ENCODE measurements at places on chromosomes 4 and X. TPM values are rescaled to one million over a fixed set of nuclear protein-coding genes. Genes with fewer than 3 reads are reported as not detected.

GAGE12H gene
- polyA plus RNA-seq: not detected

- DNase-seq: no peak
Observed at GRCh38 chr4:67071641-67072040, 473.7 kb downstream of the CENPC start.

MAGEA2B gene
- polyA plus RNA-seq: not detected

DNA sequence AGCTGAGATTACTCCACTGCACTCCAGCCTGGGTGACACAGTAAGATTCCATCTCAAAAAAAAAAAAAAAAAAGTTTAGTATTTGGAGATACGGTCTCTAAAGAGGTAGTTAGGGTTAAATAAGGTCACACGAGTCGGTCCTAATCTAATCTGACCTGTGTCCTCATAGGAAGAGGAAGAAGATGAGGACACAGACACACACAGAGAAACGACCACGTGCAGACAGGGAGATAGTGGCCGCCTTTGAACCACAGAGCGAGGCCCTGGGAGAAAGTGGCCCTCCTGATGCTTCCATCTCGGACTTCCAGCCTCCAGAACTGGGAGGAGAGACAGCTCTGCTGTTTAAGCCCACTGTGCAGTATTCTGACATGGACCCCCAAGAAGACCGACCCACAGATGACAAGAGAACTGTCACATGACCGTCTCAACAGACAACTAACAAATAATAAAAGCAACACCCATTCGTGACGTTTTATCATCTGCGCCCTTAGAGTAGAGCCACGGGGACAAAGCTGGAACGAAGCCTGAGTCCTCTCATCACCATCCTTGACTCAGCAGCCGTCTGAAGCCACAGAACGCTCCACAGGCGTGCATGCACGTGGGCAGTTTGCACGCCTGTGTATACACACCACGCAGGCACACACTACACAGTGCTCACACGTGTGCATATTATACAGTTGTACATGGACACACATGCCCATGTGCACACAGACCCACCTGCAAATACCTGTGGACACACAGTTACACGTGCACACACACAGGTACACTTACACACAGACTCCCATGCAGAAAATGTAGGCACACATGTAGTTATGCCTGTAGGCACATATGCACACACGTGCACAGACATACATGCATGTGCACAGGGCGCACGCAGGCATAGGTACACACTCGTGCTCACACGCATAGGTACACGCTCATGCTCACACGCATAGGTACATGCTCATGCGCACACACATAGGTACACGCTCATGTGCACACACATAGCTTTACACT is 51.7 kb downstream of the FAM53A start:
- no peak for DNase-seq

DNA sequence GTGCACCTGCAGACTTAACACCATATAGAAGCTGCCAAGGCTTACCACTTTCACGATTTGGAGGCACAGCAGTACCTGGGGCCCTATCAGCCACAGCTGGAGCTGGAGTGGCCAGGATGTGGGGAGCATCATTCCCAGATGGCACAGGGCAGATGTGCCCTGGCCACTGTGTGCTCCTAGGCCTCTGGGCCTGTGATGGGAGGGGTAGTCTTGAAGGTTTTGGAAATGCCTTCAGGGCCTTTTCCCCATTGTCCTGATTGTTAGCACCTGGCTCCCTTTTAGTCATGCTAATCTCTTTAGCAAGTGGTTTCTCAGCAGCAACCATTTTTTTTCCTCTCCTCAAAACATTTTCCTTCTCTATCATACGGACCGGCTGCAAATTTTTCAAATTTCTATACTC is 490.2 kb downstream of the RAB28 start:
- DNase-seq: no peak

DNA sequence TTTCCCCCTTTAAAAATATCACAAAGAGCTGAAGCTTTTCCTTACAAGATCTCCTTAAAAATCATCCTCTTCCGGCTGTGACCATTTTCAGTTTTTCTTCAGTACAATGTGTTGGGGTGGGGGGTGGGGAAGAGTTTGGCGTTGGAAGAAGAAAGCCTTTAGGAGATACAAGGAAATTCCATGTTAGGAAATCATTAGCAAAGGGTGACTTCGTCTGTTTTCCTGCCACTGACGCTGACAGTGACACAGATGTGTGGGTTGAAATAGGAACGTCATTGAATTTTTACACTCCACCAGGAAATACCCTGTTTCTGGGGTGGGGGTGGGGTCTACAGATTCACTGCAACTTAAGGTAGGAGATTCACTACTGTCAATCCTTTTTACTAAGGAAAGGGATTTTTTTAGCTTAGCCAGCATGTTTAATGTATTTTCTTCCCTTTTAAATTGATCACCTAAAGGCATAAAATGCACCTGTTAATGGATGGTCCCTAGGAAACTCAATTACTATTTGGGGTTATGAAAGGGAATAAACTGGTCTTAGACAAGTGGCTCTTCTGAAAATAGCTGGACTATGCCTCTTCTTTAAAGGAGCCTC is 3.9 kb downstream of the MAMLD1 start:
- no peak for DNase-seq

DNA sequence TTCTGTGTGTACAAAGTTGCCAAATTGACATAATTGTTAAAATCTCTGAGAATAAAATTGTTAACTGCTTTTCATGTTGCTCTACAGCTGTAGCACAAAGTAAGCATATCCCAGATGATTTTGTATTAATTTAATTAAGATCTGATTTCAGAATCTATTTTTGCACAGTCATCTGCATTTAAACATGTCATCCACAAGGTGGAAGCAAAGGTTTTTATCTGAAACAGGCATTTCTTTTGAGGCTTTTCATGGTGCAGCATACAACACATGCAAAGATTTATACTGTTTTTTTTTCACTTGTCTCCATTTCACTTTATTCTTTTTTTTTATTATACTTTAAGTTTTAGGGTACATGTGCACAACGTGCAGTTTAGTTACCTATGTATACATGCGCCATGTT is 51.2 kb downstream of the GC start:
- peak; percentile 14 for DNase-seq

DNA sequence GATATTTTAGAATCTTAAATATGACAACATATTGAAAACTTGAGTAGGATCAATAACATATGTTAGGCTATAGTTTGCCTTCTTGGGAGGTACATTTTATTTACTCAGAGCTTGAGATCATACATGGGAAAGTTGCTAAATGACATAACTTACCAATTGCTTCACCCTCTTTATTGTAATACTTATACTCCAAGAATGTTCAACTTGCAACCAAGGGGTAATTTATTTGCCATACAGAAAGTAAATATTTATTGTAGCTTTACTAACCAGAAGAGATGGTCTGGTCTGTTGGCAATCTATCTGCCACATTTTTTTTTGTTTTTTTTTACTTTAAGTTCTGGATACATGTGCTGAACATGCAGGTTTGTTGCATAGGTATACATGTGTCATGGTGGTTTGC is 426.6 kb downstream of the ARHGAP24 start:
- no peak for DNase-seq

- peak; percentile 61 for DNase-seq
Observed at GRCh38 chr4:78776079-78776728, at the start of gene BMP2K. Gene BMP2K (plus strand): TSS chr4:78776350. CDS start chr4:78776544, 194 bp downstream.

CA5B gene
- 8.0 TPM for polyA plus RNA-seq

DNA sequence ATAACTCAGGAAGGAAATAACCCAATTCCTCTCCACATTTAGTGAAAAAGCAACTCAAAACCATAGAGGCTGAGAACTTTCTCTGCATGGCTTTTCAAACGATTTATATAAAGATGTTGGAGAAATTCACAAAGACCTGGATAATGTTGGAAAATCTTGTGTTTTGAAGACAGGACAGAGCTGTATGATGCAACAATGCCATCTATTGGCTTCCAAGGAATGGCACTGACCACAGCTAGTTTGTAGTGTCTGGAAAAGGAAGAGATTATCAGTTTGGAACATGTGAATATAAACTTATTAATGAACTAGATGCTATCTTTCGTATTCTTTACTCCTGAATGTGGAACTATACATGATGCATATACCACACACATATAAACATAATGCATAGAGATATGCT is 503.6 kb downstream of the IL1RAPL1 start:
- no peak for DNase-seq

DNA sequence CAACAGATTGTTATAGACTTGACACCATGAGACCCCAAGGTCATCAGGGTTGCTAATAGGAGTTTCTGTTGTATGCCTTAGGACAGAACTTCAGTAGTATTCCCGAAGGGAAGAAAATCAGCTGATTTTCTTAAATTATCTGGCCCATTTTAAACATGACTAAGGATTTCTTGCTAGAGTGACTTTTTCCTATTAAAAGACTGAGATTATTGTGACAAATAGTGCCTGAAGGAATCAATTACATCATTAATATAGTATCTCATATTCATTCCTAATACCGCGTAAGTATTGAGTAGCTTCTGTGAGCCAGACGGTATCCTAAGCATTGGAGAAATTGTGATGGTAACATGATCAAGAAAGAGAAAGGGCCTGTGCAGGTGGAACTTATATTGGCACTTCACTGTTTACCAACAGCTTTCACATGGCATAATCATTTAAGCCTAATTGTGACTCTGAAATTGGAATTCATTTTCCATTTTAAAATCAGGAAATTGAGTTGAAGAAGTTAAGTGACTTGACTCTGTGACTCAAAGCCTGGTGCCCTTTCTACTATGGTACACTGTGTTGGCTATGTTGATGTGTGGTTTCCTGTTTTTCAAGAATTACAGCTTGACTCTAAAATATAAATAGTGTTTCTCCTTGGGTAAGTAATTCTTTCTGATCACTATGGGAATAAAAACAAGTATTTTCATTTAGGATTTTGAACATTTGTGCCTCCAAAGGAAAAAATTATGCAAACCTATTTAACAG is 4.1 kb downstream of the AFF1 start:
- DNase-seq: no peak

- no peak for DNase-seq
Observed at GRCh38 chrX:11423362-11423818, 130.2 kb downstream of the AMELX start.

GAGE1 gene
- polyA plus RNA-seq: not detected

SLIT2 gene
- 53.6 TPM for polyA plus RNA-seq

PASD1 gene
- not detected for polyA plus RNA-seq

PPP4R3C gene
- not detected for polyA plus RNA-seq

FABP2 gene
- 1.1 TPM for polyA plus RNA-seq

- no peak for DNase-seq
Observed at GRCh38 chr4:7708981-7709380, 230.7 kb downstream of the AFAP1 start.

RAB40AL gene
- 0.14 TPM for polyA plus RNA-seq

CENPU gene
- 31.3 TPM for polyA plus RNA-seq

DNA sequence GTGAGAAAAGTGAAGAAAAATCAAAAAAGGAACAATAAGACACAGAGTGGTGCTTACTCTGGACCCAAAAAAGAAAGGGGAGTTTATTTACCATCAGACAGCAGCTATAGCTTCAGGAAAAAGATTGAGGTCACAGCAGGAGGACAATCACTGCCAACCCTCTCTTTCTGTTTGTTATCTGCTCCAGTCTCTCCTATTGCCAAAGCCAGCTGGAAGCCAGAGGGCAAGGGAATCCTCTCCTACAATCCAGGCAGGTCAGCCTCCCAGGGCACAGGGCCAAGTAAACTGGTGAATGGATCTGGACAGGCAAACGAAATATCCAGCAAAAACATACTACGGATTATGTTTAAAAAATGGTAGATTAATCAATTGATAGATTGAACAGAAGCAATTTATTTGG is 306.9 kb upstream of the SLIT2 start:
- DNase-seq: no peak

CFAP299 gene
- 1.3 TPM for polyA plus RNA-seq

ENPP6 gene
- 6.6 TPM for polyA plus RNA-seq

CNGA1 gene
- 8.0 TPM for polyA plus RNA-seq

DNA sequence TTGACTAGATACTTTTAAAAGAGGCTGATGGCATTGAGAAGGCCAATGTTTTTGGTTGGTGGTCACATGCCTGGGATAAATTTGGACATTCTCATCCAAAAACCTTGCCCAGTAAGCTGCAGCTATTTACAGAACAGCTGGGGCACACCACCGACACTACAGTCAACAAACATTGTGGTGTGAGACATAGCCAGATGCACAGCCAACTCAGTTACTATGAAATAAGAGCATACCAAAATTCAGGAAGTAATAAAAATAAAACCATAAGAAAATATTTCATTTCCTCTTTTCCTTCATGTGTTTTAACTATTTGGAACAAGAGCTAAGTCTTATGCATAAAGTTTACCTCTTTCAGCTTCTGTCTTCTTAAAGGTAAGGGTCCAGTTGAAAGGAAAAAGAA is 8.8 kb downstream of the PPM1K start:
- no peak for DNase-seq

KIF4A gene
- 17.9 TPM for polyA plus RNA-seq

GRCh38 chrX:45515262-45516215 is 314.9 kb upstream of the DIPK2B start:
- no peak for DNase-seq

MPC1L gene
- not detected for polyA plus RNA-seq

- DNase-seq: no peak
Observed at GRCh38 chr4:25031077-25031621, 403 bp upstream of the LGI2 start.

DNA sequence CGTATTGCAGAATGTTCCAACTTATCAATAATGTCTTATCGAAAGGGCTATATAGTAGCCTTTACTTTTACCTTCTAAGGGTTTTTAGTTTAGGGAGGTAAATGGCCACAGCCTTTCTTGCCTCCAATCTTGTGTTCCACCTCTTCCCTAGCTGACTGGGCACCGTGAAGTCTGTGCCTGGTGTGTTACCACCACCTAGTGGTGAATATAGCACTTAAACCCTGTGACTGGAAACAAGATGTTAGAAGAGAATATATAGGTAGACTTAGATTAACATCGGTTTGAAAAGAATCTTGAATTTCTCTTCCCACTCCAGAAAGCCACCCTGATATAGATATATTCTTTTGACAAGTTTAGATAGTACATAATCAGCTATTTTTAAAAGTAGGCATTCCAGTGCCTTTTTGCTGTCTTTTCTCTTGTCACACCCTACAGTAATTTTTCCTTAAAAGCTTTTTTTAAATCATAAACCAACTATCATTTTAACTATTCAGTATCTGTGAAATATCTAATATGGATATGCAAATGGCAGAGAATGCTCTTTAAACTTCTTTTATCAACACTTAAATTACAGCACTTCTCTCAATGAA is 27.8 kb upstream of the ADH7 start:
- peak; percentile 57 for DNase-seq

GRCh38 chr4:121534187-121534586 is 153.4 kb upstream of the QRFPR start:
- no peak for DNase-seq

SPINK2 gene
- polyA plus RNA-seq: not detected

DNA sequence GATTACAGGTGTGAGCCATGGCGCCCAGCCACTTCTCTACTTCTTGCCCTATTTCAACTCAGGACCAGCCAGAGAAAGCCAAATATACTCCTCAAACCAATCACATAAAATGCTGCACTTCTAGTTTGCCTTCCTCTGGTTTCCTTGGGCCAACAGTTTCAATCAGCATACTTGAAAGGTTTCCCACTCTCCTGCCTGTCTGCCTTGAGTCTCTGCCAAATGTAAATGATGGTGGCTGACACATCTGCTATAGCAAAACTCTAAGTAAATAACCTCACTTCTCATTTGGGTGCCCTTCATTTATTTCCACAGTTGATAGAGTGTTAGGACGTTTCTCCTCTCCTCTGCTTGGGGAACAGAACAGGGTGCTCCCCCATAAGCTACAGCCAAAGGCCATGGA is 36.4 kb upstream of the PPA2 start:
- no peak for DNase-seq

Measured in right renal pelvis (tissue), 4 donors.